ENCODE measurements at places on chromosomes 11 and 22.

- no peak for DNase-seq
Measured at GRCh38 chr11:10042699-10043098, 251.3 kb downstream of the SBF2 start.

DNA sequence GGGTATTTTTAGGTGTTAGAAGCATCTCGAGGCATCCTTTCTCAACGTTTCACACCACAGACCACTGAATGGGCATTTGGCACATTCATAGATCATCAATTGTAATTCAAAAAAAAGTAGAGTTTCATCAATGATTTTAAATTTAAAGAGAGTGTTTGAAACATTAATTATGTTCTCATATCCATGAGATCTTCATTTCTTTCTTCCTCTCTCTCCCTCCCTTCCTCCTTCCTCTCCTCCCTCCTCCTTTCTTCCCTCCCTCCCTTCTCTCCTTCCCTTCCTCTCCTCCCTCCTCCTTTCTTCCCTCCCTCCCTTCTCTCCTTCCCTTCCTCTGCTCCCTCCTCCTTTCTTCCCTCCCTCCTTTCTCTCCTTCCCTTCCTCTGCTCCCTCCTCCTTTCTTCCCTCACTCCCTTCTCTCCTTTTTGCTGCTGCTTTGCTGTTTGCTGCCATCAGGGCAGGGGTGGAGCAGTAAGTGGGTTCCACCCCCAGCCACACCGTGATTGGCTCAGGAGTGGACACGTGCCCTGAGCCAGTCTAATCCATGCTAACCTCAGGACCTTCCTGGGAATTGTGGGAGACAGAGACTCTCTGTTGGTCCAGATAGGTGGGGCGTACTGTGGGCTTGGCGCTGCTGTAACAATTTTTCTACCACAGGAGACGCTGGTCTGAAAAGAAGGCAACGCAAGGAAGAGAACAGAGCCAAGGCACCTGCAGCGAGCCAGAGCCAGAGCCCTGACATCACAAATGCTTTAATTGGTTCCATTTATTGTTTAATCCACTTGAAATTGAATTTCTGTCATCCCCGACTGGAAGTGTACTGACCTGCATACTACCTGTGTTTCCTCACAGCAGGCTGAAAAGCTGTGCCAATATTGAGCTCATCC, 33.7 kb upstream of the APOBEC3A start:
- no peak for DNase-seq

DNA sequence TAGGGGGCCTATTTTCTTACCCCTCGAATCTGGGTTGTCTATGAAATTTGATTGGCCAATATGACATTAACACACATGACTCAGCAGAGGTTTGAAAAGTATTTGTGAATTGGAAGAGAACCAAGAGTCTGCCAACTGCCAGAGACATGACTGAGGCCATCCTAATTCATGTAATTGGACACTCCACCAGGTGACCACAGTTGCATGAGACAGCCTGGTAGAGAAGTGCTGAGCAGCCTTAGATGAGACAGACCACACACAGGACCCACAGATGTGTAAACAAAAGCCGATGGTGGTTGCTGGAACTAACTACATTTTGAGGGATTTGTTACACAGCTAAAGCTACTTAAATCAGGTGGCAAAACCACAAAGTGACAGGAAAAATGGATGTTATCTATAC, 855 bp upstream of the MS4A5 start:
- DNase-seq = no peak

DNA sequence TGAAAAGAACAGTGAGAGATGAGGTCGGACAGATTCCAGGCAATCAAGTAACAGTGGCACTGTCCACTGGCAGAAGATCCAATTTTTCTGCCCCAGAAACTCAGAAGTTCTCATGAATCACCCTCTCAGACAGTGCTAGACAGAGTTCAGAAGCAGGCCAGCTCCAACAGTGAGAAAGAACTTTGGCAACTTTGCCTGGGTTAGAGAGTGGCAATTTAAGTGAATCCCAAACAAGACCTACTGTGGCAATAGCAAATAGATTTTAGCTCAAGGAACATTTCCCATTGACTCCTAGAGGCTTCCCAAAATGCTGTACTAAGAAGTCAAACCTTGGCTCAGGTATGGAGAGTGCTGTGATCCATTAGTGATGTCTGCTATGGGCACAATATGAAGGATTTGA, 12.3 kb downstream of the CD44 start:
- DNase-seq = no peak

DNA sequence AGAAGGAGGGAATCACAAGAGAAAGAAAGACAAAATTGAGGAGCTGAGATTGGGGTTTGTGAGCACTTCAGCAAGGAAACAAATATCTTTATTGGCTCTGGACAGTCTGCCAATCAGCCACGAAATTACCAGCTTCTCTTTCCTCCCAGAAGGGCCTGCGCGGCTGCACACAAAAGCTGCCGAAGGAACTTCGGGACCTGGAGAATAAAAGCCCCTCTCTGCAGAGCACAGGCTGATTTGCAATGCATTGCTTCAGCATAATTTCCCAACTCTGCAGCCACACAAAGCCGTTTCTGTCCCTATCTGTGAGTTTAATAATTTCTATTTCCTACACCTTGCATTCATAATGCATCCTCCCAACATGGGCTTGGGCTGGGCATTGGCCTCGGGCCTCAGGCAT, 522.6 kb downstream of the BUD13 start:
- no peak for DNase-seq

DNA sequence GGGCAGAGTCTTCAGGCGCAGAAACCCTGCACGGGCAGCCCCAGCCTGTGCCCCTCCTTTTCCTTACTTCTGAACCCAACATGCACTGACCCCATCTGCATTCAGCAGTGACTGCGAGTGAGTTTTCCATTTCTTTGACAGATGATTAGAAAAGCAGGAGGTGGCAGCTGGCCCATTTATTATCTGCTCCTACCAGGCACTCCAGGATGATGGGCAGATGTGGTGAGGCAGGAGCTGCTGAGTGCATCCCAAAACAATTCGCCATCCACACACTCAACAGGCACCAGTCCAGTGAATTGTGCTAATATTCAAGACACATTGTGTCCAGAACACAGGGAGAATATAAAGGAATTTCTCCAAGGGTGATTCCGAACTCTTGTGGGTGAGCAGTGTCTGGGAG, 208.5 kb downstream of the TENM4 start:
- DNase-seq = no peak

DNA sequence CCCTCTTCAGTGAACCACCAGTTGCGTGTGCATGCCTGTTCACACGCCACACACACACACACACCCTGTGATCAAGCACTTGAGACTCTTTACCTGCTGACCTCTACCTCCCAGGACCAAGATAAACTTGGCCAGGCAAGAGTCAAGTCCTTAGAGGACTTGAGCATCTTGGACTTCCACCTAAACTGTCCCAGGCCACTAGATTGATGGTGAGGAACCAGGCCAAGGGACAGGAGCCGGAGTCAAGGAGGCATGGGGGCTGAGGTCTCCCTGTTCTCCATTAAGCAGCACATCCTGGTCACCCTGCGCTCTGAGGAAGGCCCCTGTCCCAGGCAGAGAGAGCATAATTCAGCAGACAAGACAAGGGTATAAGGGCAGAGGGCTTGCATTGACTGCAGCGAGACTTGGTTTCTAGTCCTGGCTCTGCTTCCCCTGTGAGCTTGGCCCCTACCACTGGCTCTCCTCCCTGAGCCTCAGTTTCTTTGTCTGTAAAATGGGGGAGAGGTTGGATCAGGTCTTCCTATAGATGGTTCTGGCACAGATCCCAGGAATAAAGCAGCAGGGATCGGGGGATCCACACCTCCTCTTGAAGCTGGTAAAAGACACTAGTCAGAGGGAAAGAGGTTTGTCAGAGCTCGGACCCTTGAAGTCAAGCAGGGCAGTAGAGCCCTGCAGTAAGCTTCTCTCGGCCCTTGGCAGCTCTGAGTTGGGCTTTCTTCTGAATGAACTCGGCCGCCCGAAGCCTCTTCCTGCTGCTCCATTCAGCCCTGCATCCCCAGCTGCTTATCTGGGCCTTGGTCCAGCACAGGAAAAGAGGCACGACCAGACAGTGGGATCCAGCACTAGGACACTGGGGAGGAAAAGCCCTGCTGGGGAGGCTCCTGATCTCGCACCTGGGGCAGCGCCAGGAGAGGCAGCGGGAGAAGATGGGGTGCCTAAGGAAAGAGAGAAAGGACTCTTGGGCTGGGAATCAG, 2.0 kb downstream of the CREB3L1 start:
- no peak for DNase-seq

- no peak for DNase-seq
Measured at GRCh38 chr11:61555051-61555969, 25.6 kb downstream of the SYT7 start.

- no peak for DNase-seq
Measured at GRCh38 chr11:8312986-8313385, 49.3 kb upstream of the LMO1 start.

DNA sequence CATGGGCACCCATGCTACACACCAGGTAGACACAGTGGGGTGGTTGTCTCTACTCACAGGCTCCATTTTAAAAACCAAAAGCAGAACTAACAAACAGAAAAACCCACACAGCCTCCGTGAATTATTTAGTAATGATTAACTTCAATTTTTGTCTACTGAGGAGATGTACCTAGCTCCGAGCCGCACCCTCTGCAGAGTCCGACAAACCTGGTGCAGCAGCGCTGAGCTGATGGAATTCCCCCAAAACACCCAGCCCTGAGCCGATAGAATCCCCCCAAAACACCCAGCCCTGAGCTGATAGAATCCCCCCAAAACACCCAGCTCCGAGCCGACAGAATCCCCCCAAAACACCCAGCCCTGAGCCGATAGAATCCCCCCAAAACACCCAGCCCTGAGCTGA, 927.0 kb downstream of the BRD1 start:
- DNase-seq = no peak

GRCh38 chr11:132347156-132348090, 977.0 kb downstream of the NTM start:
- no peak for DNase-seq

GRCh38 chr11:68997995-68998348, 15.1 kb downstream of the MRGPRF start:
- no peak for DNase-seq

DNA sequence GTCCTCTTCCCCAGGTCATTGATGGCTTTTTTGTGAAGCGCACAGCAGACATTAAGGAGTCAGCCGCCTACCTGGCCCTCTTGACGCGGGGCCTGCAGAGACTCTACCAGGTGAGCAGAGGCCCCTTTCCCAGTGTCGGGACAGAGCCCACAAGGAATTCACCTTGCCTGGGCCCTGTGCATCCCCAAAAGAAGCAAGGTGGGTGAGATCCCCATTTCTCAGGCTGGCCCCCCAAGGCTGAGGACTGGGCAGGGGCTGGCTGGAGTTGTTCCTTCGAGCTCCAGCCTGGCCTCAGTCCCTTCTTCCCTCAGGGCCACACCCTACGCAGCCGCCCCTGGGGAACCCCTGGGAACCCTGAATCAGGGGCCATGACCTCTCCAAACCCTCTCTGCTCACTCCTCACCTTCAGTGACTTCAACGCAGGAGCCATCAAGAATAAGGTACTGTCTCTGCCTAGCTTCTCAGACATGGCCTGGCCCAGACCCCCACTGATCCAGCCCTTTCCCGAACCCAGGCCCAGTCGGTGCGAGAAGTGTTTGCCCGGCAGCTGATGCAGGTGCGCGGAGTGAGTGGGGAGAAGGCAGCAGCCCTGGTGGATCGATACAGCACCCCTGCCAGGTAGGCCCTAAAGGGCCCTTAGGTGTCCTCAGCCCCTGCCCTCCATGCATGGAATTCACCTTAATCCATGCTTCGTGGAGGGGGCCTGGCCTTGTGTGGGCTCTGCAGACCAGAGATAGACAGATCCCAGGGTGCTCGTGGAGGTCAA, 4.7 kb downstream of the MUS81 start:
- no peak for DNase-seq

DNA sequence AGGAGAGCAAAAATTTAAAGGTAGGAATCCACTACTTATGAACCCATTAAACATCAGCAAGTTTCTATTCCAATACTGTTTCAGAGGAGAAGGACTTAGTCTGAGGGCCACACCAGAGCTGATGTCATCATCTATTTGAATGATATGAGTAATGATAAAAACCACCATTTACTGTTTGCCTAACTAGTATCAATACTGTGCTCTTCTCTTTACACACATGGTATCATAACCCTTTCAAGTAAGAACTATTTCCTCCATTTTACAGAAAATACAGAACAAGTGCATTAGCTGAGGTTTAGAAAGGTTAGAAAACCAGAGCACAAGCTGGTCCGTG, 651.3 kb upstream of the KIRREL3 start:
- no peak for DNase-seq

DNA sequence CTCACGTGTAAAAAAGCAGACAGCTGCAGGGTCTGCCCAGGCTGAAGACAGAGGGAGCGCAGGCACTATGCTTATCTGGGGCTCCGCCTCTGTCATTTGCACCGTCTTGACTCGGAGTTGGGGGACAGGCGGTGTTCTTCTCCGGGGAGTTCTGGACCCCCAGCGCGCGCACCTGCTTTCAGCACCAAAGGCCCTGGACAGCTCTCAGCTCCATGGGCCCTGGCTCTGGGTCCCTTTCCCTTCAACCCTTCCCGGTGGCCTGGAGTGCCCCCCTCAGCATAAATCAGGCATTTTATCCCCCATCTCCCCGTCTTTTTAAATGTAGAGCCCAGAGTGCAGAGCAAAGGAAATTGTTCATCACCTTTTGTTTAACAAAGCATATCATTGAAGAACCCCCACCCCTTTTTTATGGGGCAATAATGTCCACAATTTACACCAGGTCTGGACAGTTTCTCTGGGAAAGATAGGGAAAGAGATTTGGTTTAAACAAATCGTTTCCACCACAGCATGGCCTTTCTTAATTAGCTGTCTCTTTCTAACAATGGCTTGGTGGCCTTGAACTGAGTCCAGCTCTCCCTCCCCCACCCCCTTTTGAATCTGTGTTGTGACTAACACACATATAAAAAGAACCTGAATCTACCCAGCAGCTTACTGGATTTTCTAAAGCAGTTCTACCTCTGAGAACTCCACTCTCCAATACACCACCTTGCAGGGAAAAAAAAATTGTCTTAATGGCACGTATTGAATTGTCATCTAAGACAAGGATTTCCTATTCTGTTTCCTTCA, 1.7 kb downstream of the SEZ6L start:
- DNase-seq = no peak

DNA sequence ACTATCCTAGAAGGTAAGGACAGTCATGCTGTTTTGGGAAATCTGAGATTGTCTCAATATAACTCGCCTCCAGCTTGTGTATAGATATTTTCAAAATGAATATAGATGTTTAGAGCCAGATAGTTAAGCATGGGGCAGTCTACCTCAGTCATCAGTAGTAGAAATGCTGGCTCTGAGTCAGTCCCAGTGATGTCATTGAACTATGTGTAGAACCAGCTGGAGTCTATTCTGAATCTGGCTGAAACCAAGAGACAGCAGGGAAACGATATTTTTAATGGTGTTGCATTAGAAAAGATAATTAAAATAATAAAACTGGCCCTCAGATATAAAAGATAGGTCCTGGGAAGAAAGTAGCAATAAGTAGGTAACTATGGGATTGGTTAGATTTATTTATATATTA, 25.9 kb downstream of the PIWIL4 start:
- DNase-seq = no peak

- DNase-seq = no peak
Measured at GRCh38 chr11:278001-278951, at the start of gene NLRP6. TSS of gene NLRP6 (plus strand) at chr11:278407. CDS start at chr11:278570, 163 bp downstream.

GRCh38 chr22:17869285-17870096, 95.2 kb upstream of the BID start:
- DNase-seq = no peak

- DNase-seq = no peak
Measured at GRCh38 chr22:20756846-20757245, 17.1 kb upstream of the SERPIND1 start.

GRCh38 chr11:46499821-46500220, 94.0 kb downstream of the AMBRA1 start:
- no peak for DNase-seq

Measured in GM18507 (cell line).